Left renal cortex interstitium (tissue), 4 donors: ENCODE measurements at places on chromosomes 16 and 17. TPM values are rescaled to one million over a fixed set of nuclear protein-coding genes. Genes with fewer than 3 reads are reported as not detected.

The LITAFD gene
- 0.26 TPM for polyA plus RNA-seq

The ACSM3 gene
- 104 TPM for polyA plus RNA-seq

The RHBDL1 gene
- 3.4 TPM for polyA plus RNA-seq

The NPIPA5 gene
- polyA plus RNA-seq: 27.8 TPM

The KCNH6 gene
- 1.5 TPM for polyA plus RNA-seq

The CLDN6 gene
- polyA plus RNA-seq: 39.4 TPM

The KRTAP4-1 gene
- polyA plus RNA-seq: not detected

The NFATC2IP gene
- polyA plus RNA-seq: 66.8 TPM

The OTOP2 gene
- polyA plus RNA-seq: not detected

The GAS7 gene
- polyA plus RNA-seq: 17.1 TPM

The SLC22A31 gene
- 0.21 TPM for polyA plus RNA-seq

The CCL2 gene
- polyA plus RNA-seq: 17.2 TPM

The TBX21 gene
- 0.21 TPM for polyA plus RNA-seq

The EPN3 gene
- polyA plus RNA-seq: 8.0 TPM

The NPIPB9 gene
- 3.6 TPM for polyA plus RNA-seq

The SF3B3 gene
- polyA plus RNA-seq: 372 TPM

The PTGES3L gene
- polyA plus RNA-seq: 3.0 TPM

The ADAP2 gene
- 2.9 TPM for polyA plus RNA-seq

The COX6A2 gene
- 1.5 TPM for polyA plus RNA-seq

The UMOD gene
- 202 TPM for polyA plus RNA-seq

The CORO7 gene
- polyA plus RNA-seq: 19.8 TPM

The C17orf50 gene
- 0.20 TPM for polyA plus RNA-seq

The CES3 gene
- polyA plus RNA-seq: 2.5 TPM

The CIITA gene
- 8.0 TPM for polyA plus RNA-seq

The SOX15 gene
- 3.9 TPM for polyA plus RNA-seq

The ATP2A1 gene
- polyA plus RNA-seq: 2.6 TPM

The CLEC18B gene
- polyA plus RNA-seq: 113 TPM

The ZACN gene
- polyA plus RNA-seq: 21.5 TPM

The BHLHA9 gene
- not detected for polyA plus RNA-seq

The SPATA2L gene
- polyA plus RNA-seq: 8.5 TPM

The VASN gene
- 73.8 TPM for polyA plus RNA-seq

The PRSS53 gene
- polyA plus RNA-seq: 0.48 TPM

The INCA1 gene
- polyA plus RNA-seq: 9.9 TPM

The PDK2 gene
- polyA plus RNA-seq: 112 TPM

The EFNB3 gene
- 22.8 TPM for polyA plus RNA-seq

The PPM1E gene
- 3.4 TPM for polyA plus RNA-seq

The TP53TG3C gene
- polyA plus RNA-seq: not detected

The CHST5 gene
- polyA plus RNA-seq: 0.40 TPM

The KAT7 gene
- polyA plus RNA-seq: 50.9 TPM

The RNF157 gene
- polyA plus RNA-seq: 30.9 TPM

The ITGAL gene
- polyA plus RNA-seq: 1.9 TPM

The TMC5 gene
- 0.28 TPM for polyA plus RNA-seq

The TSEN54 gene
- 59.9 TPM for polyA plus RNA-seq

The RAD51D gene
- polyA plus RNA-seq: 11.8 TPM

The ST6GALNAC2 gene
- 13.8 TPM for polyA plus RNA-seq

The IRX3 gene
- polyA plus RNA-seq: 39.2 TPM

The TNFSF13 gene
- polyA plus RNA-seq: 15.4 TPM

The SULT1A2 gene
- polyA plus RNA-seq: 2.3 TPM

The AOC3 gene
- polyA plus RNA-seq: 5.5 TPM

The CEP131 gene
- polyA plus RNA-seq: 12.3 TPM

The LLGL2 gene
- 106 TPM for polyA plus RNA-seq

The RAB26 gene
- 4.6 TPM for polyA plus RNA-seq

The ALOX15B gene
- 1.1 TPM for polyA plus RNA-seq
